ENCODE measurements at places on chromosomes 5 and 9.

DNA sequence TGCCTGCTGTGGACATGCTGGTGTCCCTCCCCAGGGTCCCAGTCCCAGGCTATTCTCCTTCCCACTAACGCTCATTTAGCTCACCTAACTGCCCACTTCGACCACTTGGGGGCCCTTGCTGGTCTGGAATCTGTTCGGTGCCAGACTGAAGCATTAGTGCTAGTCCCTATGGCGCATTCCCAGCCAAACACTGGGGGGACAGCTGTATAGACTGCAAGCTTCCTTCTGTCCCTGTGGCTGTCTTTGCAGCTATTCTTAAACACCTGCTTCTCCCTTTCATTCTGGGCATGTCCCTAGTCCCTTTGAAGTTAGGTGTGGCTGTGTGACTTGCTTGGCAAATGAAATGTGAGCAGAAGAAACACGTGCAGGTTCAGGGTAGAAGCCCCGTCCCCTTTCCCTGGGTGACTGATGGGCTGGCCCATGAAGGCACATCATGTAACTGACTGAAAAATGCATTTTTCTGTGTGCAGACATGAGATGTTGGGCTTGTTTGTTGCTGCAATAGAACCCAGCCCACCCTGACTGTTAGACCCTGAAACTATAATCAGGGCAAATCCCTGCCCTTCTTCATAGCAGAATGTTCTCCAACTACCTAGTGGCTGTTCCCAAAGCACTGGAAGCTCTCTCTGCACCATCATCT lies 134.4 kb downstream of the BARX1 start:
- no peak for DNase-seq

DNA sequence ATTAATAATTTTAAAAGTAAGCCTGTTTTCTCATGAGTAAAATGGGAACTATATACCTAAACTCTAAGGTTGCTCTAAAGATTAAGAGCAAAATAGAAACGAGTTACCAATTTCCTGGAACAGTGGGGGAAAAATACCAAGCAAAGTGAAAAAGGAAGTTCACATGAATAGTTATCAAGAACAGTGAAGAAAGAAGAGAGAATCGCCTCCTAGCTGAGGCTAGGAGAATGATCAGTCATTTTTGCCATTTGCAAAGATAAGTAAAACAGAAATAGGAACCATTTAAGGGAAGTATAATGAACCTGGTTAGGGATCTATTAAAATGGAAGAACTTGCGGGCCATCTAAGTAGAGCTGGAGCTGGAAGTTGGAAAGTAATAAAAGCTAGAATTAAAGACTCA lies 50.7 kb downstream of the P4HA2 start:
- DNase-seq = no peak

DNA sequence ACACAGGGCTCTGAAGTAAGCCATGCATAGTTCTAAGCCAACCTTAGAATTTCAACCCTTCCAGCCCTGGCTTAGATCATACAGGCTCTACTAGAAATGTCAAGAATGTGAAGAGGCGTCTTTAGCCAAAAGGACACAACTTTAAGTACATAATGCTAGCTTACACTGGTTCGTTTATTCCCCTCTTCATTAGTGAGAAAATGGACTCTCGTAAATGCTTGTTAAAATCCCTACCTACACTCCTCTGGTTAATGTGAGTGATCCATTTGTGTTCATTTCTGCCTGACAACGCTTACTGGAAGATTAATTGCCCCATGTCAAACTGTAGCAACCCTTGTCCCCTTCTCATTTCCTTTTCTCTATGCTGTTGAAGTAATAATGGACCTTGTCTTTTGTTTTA lies 149.3 kb upstream of the POU5F2 start:
- no peak for DNase-seq

- DNase-seq = no peak
Measured at GRCh38 chr5:82156874-82157273, 121.3 kb downstream of the RPS23 start.

DNA sequence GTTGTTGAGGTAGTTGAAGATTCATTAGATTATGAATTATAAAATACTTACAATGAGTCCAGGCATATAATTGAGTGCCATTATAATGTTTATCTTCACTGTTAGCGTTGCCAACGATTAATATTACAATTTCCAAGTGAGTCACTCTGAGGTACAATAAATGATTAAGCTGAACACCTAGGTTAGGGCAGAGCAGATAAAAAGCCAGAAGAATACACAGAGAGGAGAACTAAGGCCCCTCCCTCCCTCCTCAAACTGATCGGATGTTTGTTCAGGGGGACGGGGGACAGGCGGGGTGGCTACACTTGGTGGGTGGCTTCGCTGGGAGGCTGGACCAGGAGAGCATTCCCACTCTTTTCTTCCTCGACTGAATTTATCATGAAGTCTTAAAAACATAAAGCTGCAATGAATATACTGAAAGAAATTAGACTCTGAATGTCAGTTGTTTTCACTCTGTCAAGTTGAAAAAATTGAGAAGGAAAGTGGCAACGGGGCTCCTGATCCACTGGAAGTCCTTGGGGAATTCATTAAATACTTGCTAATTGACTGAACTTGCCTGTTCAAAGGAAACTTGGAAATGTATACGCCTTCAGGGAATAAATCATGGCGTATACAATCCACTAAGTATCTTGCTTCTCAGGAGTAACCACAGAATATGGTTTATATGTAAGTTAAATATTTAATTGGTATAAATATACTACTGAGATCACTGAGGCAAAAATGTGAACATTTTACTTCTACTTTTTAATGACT lies 198.1 kb downstream of the TSSK1B start:
- DNase-seq = no peak

DNA sequence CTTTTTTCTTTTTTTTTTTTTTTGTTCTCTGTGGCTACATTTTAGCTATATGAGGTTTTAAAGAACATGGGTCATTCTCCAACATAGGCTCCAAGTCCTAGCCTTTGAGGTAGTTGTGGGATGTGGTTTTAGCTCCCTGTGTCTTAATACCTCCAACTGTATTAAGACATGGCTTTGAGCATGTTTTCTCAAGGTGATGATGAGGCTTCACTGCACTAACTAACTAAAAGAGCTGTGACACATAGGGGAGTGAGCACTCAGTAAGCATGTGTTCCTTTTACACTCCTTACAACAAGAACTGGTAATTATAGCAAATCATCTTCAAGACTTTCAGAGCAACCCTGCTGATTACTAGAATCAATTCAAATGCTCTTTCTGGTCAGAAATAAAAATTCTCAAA lies 333.6 kb upstream of the CCNH start:
- DNase-seq = no peak

GRCh38 chr5:35811108-35811741 lies 45.5 kb upstream of the IL7R start:
- DNase-seq = no peak

GRCh38 chr5:137264573-137264972 lies 234.6 kb downstream of the SPOCK1 start:
- no peak for DNase-seq

DNA sequence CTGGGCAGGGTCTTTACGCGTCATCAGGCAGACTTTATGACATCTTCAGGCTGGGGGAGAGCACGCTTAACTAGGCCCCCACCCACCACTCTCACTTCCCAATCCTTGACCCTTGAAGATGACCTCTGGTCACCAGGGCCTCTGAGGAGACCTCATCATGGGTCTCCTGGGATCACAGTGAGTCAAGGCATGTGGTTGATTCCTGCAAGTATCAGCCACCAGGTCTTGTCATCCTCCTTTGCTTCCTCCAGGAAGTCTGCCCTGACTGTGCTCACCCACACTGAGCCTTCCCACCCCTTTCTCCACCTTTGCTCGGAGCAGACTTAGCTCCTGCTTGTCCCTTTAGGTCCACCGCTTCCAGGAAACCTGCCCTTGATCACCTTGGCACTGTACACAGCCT lies 17.3 kb downstream of the ODF2 start:
- no peak for DNase-seq

GRCh38 chr5:82351754-82352145 lies 73.6 kb upstream of the RPS23 start:
- DNase-seq = no peak

GRCh38 chr9:114738581-114739316 lies 56.8 kb upstream of the TEX48 start:
- DNase-seq = peak; percentile 46

DNA sequence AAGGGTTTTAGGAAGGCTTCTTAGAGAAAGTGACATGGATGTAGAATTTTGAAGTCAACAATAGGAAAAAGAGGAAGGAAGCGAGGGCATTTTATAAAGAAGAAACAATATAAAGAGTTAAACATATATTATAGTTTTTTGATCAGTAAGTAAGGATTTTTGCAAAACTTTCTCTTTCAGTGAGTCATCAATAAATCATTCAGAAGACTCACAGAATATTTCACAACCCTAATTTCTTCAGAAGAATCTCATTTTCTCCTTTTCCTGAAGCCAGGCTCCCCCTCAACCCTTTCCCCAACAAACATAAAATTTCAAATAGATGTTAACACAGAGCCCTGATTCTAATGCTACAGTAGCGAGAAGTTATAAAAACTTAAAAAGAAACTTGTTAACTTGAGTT lies 4.3 kb upstream of the COX7C start:
- no peak for DNase-seq

GRCh38 chr9:124765439-124765835 lies 5.7 kb downstream of the NR6A1 start:
- no peak for DNase-seq

DNA sequence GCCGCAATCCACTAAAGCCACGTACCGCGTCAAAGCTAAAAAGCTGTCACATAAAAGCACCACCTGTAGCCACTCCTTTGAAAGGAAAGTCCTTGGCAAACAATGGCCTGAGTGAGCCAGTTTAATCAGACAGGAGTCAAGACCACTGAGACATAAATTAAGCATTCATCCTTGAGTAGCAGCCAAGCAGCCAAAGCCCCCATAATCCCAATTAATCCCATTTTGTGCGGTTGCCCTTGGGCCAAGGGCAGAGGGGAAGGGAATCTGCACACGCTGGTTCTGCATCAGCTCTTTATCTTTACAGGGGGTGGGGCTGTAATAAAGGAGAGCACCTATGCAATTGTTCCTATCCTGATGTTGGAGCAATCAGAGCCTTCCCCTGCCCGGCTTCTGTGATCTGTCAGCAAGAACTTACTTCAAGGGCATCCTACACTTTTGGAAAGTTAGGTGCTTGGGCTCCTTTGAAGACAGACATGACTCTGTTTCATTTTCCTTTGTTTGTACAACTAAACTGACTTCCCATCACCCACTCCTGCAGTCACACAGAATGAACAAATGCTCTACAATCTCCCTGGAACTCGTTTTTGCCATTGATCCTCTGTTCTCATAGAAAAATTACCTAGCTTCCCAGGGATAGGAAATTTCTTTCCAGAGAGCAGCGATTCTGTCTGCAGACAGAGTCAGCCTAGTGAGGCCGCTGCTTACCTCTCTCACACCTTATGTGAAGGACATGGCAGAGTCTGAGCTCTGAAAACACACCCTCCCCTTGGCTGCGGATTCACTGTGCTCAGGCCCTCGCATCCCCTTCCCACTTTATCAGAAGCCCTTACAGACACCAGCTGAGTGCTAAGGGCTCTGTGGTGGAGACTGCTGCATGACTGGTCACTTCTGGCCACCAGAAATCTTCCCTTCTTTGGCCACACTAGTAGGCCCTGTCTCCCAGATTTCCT lies 116.2 kb upstream of the TBCA start:
- DNase-seq = no peak

DNA sequence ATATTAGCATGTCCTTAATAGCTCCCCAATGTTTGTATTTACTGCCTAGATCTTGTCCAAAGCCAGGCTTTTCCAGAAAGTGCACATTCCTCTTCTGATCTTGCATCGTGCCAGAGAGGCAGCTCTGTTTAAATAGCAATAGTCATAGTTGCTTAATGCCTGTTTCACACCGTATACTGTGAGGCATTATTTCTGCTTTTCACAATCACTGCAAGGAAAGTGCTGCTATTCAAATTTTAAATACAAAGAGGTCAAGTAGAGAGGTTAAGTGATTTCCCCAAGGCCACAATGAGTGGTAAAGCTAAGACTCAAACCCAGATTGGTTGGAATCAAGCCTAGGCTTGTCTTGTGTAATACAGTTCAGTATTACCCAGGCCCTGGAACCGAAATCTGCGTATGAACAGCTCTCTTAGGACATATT lies 153.6 kb downstream of the SNX18 start:
- DNase-seq = no peak

Data from anterior cingulate cortex (tissue), 58 donors.